ENCODE measurements at places on chromosomes 4 and X. TPM values are rescaled to one million over a fixed set of nuclear protein-coding genes. Genes with fewer than 3 reads are reported as not detected.

- H3K27me3 ChIP-seq: peaks cover 4% of the 10 kb centered on the region
- no peaks in the 10 kb centered on the region for H3K36me3 ChIP-seq
- no peak overlapping the region for H3K4me3 ChIP-seq
Measured at GRCh38 chr4:165738571-165738970, 134.5 kb upstream of the TLL1 start.

- peaks cover 12% of the 10 kb centered on the region for H3K4me1 ChIP-seq
- no peak overlapping the region for H3K27ac ChIP-seq
- H3K36me3 ChIP-seq: no peaks in the 10 kb centered on the region
- H3K4me3 ChIP-seq: no peak overlapping the region
Measured at GRCh38 chr4:86974551-86974994, 39.8 kb downstream of the AFF1 start.

GRCh38 chrX:44770121-44770520 lies 73.7 kb upstream of the DUSP21 start:
- H3K36me3 ChIP-seq: no peaks in the 10 kb centered on the region
- no peak overlapping the region for H3K4me3 ChIP-seq
- no peaks in the 10 kb centered on the region for H3K4me1 ChIP-seq
- H3K27ac ChIP-seq: no peak overlapping the region
- DNase-seq: no peak

DNA sequence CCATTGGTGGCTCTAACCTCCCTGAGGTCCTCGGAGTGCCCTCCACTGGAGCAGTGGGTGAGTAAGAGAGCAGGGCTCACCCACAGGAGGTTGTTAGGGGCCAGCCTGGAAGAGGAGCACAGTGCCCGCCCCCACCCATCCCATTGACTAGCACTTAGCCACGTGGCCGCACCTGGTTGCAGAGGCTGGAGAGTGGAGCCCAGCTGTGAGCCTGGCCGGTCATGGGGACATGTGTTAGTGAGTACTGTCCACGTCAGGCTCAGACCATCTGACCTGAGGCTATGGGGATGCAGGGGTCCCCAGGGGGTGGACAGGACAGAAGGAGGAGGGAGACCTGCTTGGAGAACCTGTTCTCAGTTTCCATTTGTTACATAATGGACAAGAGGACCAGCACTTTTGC lies 1.4 kb upstream of the MAN2B2 start:
- no peaks in the 10 kb centered on the region for H3K27me3 ChIP-seq
- H3K36me3 ChIP-seq: no peaks in the 10 kb centered on the region
- H3K4me1 ChIP-seq: peaks cover 8% of the 10 kb centered on the region
- H3K27ac ChIP-seq: no peak overlapping the region

GRCh38 chr4:165384186-165384585 lies 5.4 kb downstream of the CPE start:
- peaks cover 2% of the 10 kb centered on the region for H3K4me1 ChIP-seq
- no peak overlapping the region for H3K27ac ChIP-seq
- no peaks in the 10 kb centered on the region for H3K27me3 ChIP-seq
- H3K36me3 ChIP-seq: no peaks in the 10 kb centered on the region
- no peak for DNase-seq

DNA sequence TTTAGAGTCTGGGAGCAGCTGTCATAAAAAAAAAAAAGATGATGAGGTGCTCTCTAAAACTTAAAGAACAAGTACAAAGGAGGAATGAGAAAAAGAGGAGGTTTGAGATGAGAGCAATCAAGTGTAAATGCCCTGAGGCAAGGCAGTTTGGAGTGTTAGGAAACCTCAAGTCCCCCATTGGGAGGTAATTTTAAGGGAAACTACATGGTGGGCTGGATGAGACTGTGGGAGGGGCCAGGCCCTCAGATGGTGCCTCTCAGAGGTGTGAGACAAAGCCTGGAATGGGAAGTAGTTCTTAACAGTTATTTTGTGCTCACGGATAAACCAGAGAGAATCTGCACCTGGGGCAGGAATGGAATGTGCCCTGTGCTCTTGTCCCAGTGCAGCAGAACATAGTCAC lies 1.9 kb upstream of the MAGEB3 start:
- no peaks in the 10 kb centered on the region for H3K36me3 ChIP-seq
- H3K4me1 ChIP-seq: no peaks in the 10 kb centered on the region
- H3K4me3 ChIP-seq: no peak overlapping the region
- no peaks in the 10 kb centered on the region for H3K27me3 ChIP-seq
- no peak for DNase-seq

DNA sequence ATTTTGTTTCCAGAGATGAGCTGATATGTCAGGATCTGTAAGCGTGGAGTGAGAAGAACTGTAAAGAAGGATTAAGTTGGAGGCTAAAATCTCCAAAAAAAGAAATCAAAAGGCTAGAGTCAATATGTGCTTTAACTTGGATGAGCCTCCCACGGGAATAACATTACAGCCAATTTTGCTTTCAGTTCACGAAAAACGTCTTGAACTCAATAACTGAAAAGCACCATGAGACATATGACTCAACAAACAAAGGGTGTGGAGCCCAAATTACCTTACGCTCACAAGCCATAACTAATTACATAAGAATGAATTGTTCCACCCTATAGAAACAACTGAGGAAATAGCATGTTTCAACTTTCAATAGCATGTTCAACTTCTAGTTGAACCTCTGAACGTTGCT lies 22.3 kb downstream of the TMPRSS11D start:
- no peaks in the 10 kb centered on the region for H3K36me3 ChIP-seq
- no peak overlapping the region for H3K4me3 ChIP-seq
- H3K27me3 ChIP-seq: no peaks in the 10 kb centered on the region
- no peaks in the 10 kb centered on the region for H3K4me1 ChIP-seq

- H3K36me3 ChIP-seq: no peaks in the 10 kb centered on the region
- no peak overlapping the region for H3K4me3 ChIP-seq
- H3K27me3 ChIP-seq: no peaks in the 10 kb centered on the region
- DNase-seq: no peak
Measured at GRCh38 chr4:32748498-32748897, 2028.3 kb downstream of the PCDH7 start.

Gene SLC30A9
- 49.8 TPM for total RNA-seq

Gene STPG2
- 0.48 TPM for total RNA-seq

Gene KDR
- total RNA-seq: 14.2 TPM

Gene GAGE13
- total RNA-seq: not detected

Gene ZCCHC18
- 6.6 TPM for total RNA-seq
